ENCODE measurements at places on chromosomes 7 and 10. TPM values are rescaled to one million over a fixed set of nuclear protein-coding genes. Genes with fewer than 3 reads are reported as not detected.

GRCh38 chr7:39758234-39758970 is 135.0 kb downstream of the RALA start:
- DNase-seq: no peak

DNA sequence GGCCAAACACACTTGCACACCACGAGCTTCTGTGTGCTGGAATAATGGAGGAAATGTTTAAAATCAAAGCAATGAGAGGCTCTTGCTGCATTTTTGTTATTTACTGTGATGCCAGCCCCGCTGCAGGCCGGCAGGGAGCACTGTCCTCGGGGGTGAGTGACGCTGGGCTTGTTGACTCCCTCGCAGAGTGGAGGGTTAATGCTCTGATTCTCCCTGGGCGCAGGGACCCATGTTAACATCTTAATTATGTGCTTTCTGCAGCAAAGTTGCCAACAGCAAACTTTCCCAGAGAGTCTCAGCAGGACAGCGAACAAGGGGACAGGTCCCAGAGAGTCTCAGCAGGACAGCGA is 22.9 kb downstream of the SCART1 start:
- no peak for DNase-seq

DNA sequence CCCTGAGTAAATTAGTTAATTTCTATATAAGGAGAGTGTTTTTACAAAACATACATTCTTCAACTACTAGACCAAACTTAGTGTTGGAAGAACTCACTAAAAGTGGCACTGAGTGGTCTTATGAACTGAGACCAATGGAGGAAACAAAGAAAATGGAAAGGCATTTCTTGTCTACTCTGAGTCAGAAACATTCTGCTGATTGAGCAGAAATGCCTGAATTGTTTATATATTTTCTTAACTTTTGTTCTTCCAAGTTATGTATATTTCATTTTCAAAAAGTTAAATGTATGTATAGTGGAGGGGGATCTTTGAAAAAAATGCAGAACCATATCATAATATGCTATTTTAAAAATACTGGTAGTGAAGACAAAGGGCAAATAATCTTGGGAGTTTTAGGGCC is 320.7 kb downstream of the HGF start:
- DNase-seq: no peak

GRCh38 chr7:135160098-135160857 is 10.2 kb downstream of the CYREN start:
- no peak for DNase-seq

DNA sequence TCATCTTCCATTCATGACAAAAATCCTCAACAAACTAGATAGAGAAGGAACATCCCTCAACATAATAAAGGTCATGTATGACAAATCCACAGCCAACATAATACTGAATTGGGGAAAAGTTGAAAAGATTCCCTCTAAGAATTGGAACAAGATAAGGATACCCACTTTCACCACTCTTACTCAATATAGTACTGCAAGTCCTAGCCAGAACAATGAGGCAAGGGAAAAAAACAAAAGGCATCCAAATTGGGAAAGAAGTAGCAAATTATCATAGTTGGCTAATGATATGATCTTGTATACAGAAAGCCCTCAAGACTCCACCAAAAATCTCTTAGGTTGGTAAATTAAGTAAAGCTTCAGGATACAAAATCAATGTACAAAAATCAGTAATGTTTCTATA is 4.7 kb downstream of the POT1 start:
- DNase-seq: no peak

DNA sequence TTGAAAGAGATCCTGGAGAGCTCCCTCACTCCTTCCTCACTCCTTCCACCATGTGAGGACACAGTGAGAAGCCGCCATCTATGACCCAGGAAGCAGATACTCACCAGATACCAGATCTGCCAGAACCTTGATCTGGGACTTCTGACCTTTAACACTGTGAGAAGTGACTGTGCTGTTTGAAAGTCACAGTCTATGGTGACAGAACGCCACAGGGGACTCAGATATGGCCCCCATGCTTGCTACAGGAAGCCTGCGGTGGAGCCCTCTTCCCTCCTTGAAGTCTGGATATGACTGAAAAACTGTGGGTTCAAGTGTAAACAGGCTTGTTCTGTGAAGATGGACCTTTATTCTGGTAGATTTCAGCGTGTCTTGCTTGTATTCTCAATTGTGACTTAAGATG is 297.8 kb downstream of the KLF6 start:
- no peak for DNase-seq

DNA sequence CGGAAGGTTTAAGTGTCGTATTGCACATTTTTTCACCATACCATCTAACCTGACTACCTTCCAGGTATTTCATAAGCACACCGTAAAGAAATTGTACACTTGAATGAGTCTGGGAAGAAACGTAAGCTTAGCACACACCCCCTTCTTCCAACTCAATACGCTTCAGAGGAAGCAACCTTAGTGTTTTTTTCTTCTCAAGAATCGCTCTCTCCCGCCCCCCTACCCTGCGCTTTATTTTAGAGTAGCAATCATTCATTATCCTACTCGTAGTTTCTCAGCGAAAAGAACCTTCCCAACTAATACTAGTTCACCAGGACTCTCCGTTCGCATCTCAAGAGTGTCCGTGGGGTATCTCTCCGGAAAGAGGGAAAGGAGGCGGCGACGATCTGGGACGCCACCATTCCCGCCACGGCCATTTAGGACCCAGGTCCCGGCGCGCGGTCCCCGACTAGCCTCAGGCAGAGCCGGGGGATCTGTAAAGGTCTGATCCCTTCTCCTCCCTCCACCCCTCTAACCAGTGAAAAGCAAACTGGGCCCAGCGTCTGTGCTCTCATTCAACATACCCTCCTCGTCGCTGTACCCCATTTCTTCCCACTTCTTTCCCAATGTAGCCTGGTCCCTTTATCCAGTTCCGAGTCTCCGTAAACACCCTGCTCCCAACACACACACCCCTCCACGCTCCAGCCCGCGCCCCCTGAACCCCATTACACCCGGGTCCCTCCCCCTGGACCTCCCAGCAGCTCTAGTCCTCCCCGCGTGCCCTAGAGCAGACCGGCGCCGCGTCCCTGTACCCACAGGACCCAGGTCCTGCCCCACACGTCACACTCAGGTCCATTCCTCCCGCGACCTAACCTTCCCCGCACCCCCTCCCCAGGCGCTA is 16.0 kb downstream of the MYOZ1 start:
- no peak for DNase-seq

DNA sequence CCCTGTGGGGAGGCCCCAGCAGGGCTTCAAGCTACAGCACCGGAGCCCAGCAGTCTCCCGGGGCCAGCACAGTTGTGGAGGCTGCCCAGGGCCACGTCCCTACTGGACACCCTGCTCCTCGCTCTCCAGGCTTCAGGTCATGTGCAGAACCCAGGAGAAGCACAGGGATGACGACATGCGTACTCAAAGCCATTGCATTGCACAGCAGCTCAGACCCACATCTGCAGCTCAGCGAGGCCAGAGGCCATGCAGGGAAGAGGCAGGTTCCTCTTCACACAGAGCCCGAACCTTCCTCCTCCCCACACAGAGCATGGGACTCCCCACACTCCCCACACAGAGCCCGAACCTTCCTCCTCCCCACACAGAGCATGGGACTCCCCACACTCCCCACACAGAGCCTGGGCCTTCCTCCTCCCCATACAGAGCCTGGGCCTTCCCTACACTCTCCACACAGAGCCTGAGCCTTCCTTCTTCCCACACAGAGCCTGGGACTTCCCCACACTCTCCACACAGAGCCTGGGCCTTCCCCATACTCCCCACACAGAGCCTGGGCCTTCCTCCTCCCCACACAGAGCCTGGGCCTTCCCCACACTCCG is 12.3 kb downstream of the CFAP46 start:
- DNase-seq: no peak

DNA sequence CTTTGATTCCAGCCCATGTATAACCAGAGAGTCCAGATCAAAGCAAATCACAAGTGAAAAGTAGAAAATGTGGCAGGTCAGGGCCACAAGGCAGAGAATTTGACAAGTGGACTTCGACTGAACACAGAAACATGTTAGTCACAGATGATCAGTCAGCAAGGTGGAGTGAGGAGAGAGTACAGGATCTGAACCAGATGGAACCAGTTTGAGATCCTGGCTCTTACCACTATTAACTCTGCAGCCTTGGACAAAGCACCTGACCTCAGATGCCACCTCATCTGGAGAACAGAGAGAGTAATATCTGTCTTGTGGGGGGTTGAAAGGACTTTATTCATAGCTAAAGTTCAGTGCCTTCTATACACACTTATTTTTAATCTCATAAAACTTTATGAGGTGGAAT is 4.4 kb downstream of the MRLN start:
- no peak for DNase-seq

DNA sequence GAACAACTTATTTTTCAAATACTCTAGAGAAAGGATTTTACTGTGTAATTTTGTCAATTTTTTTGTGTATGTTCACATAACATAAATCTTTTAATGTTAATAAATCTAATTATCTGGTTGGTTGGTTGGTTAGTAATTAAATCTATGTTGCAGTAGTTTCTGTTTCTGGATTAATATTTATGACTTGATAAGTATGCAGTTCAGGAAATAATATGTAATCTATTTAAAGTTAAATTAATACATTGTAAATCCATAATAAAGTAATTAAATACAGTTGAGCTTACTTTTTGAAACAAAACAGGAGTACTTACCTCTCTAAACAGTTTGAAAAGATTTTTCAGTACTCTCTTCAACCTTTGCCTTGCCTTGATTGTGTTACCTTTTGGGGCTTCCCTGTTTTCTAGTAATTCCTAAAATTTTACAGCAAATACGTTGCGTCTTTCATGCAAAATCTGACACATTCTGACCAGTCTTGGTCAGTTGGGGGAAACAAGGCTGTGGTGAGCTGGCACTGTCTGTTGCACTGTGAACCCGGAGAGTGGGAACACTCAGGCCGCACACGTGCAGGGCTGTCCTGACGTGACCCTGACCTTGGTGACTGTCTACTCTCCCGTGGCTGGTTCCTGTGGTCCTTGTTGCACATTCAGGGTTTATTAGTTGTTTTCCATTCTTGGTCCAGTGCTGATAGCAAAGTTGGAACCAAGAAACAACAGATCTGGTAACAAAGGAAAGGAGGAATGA is 45.6 kb upstream of the FGL2 start:
- DNase-seq: no peak

DNA sequence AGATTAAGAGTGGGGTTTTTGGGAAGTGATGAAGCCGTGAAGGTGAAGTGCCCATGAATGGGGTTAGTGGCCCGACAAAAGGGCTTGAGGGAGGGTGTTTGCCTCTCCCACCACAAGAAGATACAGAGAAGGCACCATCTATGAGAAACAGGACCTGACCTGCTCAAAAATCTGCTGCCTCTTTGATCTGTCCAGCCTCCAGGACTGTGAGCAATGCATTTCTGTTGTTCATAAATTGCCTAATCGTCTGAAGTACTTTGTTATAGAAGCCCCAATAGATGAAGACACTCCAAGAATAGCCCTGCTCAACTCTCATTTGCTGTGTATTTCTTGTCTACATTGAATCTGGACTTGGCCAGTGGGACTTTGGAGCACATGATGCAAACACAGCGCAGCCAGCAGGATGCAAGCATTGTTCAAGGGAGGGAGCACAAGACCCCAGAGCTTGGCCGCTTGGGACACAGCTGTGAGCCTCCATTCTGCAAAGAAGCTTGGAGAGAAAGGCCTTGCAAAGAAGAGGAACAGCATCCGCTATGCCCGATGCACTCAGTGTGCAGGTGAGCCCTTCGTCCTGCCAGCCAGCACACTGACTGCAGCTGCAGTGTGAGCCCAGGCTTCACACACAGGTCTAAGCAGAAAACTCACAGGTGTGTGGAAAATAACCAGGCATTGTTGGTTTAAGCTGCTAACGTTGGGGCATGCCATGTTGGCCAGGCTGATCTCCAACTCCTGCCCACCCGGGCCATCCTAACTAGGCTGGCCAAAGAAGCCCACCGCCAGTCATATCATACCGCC is 73.2 kb upstream of the KLF6 start:
- peak; percentile 47 for DNase-seq

GRCh38 chr7:155577509-155577905 is 31.1 kb upstream of the CNPY1 start:
- no peak for DNase-seq

GRCh38 chr7:85823396-85824080 is 636.7 kb upstream of the SEMA3D start:
- DNase-seq: no peak

DNA sequence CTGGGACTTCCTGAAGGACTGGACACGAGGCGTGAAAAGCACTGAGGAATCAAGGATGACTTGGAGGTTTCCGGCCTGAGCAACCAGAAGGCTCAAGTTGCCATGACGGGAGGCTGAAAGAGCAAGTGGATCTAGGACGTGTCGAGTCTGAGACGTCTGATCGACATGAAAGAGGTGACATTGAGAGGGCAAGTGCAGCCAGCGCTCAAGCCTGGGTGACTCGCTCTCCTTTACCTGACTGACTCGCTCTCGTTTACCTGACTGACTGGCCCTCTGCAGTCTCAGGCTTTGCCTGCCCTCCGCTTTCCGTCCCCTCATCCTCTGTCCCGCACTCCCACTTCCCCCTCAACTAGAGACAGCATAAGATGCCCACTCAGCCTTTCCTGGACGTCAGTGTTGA is 202.6 kb upstream of the FRMD4A start:
- DNase-seq: no peak

RGS10 gene
- 86.5 TPM for total RNA-seq

GTF2IRD1 gene
- total RNA-seq: 23.8 TPM

CALML5 gene
- total RNA-seq: 2.4 TPM

COMTD1 gene
- 21.3 TPM for total RNA-seq

CDNF gene
- 0.34 TPM for total RNA-seq

SAP25 gene
- not detected for total RNA-seq

PAPOLB gene
- total RNA-seq: not detected

PIK3CG gene
- not detected for total RNA-seq

ACTL6B gene
- total RNA-seq: not detected

MOSPD3 gene
- 11.7 TPM for total RNA-seq
